Hematopoietic multipotent progenitor cell treated with erythropoietin and hydrocortisone succinate and interleukin-3 and kit ligand, for 15 days (in vitro differentiated cells): ENCODE measurements at places on chromosomes 6 and 20.

DNA sequence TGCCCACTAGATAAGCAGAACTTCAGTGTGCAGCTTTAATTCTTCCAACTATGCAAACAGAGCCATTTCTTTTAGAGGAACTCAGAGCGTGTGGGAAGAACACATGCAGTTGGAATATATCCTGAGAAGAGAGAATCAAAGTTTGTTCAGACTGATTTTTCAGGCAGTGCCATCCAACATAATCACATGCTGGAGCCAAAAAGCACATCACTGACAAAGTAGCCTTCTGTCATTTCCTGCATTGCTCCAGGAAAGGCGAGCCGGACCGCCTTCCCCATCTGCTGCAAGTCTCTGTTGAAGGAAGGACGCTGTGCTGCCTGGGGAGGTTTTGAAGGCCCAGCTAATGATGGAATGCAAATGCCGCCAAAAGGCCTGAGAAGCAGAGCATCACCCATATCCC lies 98.4 kb downstream of the DOK5 start:
- no peak for DNase-seq

DNA sequence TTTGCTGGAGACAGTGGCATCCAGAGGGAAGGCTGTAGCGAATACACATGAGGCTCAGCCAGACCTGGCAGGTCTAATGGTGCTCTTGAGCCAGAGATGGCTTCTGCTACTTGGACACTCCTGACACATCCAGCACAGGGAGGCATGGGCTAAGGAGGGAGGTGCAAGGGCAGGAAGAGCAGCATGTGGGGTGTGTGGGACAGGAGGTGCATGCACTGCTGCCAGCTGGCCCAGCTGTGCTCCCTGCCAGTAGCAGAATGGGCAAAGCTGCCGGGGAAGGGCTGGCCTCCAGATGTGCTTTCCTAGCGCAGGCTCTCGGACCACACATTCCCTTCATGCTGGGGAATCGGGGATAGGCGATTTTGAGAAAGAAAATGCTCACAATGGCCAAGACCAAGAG lies 309.2 kb downstream of the CDC5L start:
- DNase-seq = no peak

DNA sequence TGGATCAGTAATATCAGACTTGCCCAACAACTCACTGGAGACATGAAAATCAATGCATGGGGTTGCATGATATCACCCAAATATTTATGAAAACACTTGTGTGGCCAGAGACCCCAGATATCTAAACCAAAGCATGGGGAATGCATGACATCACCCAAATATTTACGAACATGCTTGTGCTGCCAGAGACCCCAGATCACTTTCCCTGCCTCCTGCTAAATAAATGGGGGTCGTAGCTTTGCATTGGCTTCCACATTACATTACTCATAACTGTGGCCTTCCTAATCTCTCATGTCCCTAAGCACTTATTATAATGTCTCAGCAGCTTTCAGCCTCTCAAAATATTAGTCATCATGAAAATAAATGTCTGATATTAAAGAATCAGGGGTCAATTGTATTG lies 838.0 kb upstream of the DEFB115 start:
- DNase-seq = no peak

DNA sequence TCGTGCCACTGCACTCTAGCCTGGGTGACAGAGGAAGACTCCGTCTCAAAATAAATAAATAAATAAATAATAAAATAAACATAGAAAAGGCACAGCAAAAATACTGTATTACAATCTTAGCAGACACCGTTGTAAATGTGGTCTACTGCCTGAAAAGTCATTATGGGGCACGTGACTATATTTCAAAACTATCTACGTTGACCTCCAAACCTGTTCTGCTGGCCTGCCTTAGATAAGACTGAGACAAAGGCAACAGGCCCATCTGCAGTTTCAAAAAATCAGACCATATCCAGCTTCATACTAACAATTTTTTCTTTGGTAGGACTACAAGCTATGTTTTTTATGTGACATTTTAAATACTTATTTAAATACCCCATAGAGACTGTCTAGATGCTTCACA lies 59.1 kb downstream of the AGPAT4 start:
- DNase-seq = no peak

DNA sequence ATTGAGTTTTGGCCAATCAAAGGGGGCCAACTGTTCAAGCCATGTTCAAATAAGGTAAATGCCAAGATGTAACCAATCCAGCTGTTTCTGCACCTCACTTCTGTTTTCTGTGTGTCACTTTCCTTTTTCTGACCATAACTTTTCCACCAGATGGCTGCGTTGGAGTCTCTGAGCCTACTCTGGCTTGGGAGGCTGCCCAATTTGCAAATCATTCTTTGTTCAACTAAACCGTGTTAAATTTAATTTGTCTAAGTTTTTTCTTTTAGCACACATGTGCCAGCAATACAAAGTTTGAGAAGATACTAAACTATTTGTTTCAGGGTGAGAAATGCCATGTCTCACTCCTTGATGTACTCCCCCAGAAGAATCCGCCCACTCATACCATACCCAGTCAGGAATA lies 52.1 kb downstream of the IYD start:
- DNase-seq = no peak

GRCh38 chr20:47725248-47725973 lies 59.9 kb downstream of the SULF2 start:
- DNase-seq = peak; percentile 63

GRCh38 chr6:11732036-11732631 lies 46.5 kb downstream of the ADTRP start:
- DNase-seq = no peak

GRCh38 chr6:48736501-48737206 lies 625.7 kb upstream of the PTCHD4 start:
- no peak for DNase-seq

- no peak for DNase-seq
Measured at GRCh38 chr20:5614506-5614905, 135.7 kb upstream of the SHLD1 start.

DNA sequence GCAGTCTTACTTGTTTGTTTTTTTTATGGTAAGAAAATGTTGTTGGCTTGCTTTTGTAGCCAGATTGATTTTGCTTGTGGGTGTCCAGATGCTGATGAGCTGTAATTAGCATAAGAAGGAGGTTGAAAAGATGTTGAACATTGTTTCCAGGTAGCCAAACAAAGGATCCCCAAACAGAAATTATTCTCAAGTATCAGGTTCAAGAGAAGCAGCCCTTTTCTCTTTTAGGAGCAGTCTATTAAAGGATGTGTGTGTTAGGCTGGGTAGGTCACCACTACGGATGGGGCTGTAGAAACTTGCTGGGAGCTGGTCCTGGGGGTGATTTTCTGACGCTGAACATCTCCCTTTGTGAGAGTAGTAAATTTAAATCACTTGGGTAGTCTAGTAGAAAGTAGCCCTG lies 86.9 kb upstream of the VSTM2L start:
- no peak for DNase-seq

DNA sequence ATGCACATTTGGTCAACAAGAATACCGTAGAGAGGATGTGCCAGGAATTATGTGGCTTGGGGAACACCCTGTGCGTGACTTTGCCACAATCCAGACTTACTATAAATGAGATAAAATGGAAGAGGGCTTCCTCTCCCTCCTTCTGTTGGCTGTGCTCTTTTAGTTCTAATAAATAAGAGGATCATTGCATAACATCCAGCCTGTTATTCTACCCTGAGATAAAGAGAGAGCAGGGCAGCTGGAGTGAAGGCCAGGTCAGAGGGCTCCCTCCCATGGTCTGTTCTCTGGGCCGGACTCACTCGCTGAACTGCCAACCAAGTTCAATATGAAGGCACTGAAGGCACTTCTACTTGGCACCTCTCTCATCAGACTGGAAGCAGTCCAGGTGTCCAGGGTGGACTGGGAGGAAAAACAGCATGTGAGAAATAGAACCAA lies 91.7 kb downstream of the MTFR2 start:
- DNase-seq = no peak

DNA sequence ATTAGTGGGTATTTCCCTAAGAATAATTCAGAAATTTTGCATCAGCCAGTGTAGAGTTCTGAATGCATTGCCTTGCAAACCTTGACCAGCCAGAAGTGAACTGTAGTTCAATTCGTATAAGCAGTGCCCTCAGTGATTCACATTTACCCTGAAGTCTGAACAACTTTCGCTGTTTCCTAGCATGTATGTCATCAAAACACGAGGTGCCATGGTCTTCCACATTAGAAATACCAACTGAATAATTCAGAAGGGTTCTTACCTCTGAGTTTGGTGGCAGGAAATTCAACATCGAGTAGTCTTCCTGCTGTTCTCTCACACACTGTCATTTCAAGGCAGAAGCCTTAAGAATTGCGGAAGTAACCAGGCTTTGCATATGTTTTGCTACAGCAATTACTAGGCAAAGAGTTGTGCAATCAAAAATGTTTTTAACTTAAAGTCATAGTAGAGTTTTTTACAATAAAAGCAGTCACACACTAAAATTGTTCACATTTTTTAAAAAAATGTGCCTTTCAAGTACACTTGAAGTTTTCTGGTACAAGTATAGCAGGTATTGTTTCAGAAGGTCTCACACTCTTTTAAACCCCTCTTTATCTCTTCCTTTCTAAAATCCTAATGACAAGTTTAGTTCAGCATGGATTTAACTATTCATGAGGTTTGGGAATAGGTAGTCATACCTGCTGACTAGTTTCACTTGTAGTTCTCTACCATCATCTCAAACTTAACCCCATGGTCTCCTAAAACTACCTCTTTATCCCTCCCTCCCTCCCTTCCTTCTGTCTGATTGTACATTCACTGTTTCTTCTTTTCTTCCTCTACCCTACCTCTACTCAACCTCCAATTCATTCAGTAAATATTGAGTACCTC lies 118.3 kb downstream of the STXBP5 start:
- DNase-seq = no peak

GRCh38 chr6:26232940-26233648 lies 131.9 kb upstream of the BTN3A2 start:
- DNase-seq = no peak

GRCh38 chr6:3023663-3024483 lies 24.2 kb downstream of the NQO2 start:
- peak; percentile 96 for DNase-seq

- no peak for DNase-seq
Measured at GRCh38 chr6:90442366-90442765, 144.5 kb downstream of the MAP3K7 start.

DNA sequence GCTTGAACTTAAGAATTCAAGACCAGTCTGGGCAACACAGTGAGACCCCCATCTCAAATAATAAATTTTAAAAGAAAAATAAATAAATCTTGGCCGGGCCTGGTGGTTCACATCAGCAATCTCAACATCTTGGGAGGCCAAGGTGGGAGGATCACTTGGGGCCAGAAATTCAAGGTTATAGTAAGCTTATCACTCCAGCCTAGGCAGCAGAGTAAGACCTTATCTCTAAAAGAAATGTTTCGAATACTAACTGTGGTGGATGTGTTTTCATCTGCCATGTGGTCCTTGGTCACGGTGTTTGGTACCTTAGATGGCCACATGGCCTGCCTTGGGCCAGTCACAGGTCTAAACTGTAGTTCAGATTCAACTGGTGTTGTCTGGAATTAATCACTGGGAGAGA lies 5.8 kb downstream of the UBE2C start:
- no peak for DNase-seq

GRCh38 chr20:23302386-23302785 lies 48.2 kb upstream of the NXT1 start:
- no peak for DNase-seq

GRCh38 chr6:160523223-160523622 lies 140.9 kb downstream of the LPA start:
- DNase-seq = no peak

- DNase-seq = no peak
Measured at GRCh38 chr6:77511860-77512259, 48.6 kb upstream of the HTR1B start.

- DNase-seq = no peak
Measured at GRCh38 chr20:63378626-63379025, 17.5 kb upstream of the CHRNA4 start.

DNA sequence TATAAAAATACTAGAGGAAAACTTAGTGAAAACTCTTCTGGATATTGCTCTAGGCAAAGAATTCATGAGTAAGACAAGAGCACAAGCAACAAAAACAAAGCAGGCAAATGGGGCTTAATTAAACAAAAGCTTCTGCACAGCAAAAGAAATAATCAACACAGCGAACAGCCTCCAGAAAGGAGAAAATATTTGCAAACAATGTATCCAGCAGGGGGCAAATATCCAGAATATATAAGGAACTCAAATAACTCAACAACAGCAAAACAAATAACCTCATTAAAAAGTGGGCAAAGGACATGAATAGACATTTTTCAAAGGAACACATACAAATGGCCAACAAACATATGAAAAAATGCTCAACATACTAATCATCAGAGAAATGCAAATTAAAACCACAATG lies 17.1 kb upstream of the HECA start:
- DNase-seq = no peak
